T-helper 2 cell treated with Interferon-gamma antibody and Interleukin-4, amounts not matched to agents 5 μg/mL and 100 μg/mL, for 36 hours (primary cell): ENCODE measurements at places on chromosomes 3 and 15.

- DNase-seq: no peak
- H3K27ac ChIP-seq: no peak overlapping the region
These were observed 214.4 kb downstream of the THSD4 start for GRCh38 chr15:71329497-71330260.

GRCh38 chr15:78811124-78811824, at the start of gene ADAMTS7:
TSS of gene ADAMTS7 (minus strand) at chr15:78811464. CDS start at chr15:78811220, 244 bp downstream.
- H3K4me3 ChIP-seq: peak within 1 kb of the TSS; percentile 82
- peaks cover 9% of the 10 kb centered on the region for H3K4me1 ChIP-seq
- no peak within 1 kb of the TSS for H3K27ac ChIP-seq
- H3K36me3 ChIP-seq: peaks cover 9% of the 10 kb centered on the region
- DNase-seq: peak; percentile 55

DNA sequence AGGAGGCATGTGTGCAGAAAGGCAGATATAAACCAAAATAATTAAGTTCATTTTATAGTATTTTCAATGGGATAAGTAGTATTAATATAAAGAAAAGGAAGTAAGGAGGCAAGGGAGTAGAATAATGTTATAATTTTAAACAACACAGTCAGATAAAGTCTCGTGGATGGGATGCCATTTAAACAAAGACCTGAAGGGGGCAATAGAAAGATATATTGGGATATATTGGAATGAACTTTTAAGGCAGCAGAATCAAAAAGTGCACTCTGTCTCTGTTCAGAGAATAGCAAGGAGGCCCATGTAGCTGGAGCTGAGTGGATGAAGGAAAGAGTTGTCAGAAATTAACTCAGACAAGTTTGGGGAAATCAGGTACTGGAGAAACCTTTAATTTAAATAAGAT, 158.7 kb downstream of the CGGBP1 start:
- no peaks in the 10 kb centered on the region for H3K4me1 ChIP-seq
- DNase-seq: no peak
- no peaks in the 10 kb centered on the region for H3K27me3 ChIP-seq
- H3K36me3 ChIP-seq: no peaks in the 10 kb centered on the region

- no peak overlapping the region for H3K4me3 ChIP-seq
- H3K27ac ChIP-seq: no peak overlapping the region
- H3K36me3 ChIP-seq: no peaks in the 10 kb centered on the region
- no peaks in the 10 kb centered on the region for H3K4me1 ChIP-seq
- DNase-seq: no peak
These were observed 201.5 kb upstream of the IL12A start for GRCh38 chr3:159787178-159787574.

DNA sequence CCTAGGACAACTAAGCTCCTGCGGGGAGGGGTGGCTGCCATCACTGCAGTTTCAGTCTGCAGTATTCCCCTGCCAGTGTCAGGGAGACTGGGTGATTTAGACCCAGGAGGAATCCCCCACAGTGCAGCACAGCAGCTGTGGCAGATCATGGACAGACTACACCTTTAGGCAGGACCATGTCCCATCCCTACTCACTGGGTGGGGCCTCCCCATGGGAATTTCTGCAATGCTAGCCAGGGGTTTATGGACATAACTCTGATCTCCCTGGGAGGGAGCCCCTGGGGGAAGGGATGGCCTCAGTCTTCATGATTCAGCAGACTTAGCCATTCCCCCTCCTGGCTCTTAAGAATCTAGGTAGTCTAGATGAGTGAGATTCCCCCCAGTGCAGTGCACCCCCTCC, 130.1 kb upstream of the STAC start:
- H3K36me3 ChIP-seq: no peaks in the 10 kb centered on the region
- H3K4me1 ChIP-seq: no peaks in the 10 kb centered on the region
- no peak for DNase-seq
- no peak overlapping the region for H3K4me3 ChIP-seq
- no peak overlapping the region for H3K27ac ChIP-seq

GRCh38 chr3:65479990-65480389, 558.7 kb downstream of the MAGI1 start:
- no peak overlapping the region for H3K4me3 ChIP-seq
- no peaks in the 10 kb centered on the region for H3K4me1 ChIP-seq
- H3K27ac ChIP-seq: no peak overlapping the region
- H3K36me3 ChIP-seq: no peaks in the 10 kb centered on the region
- DNase-seq: no peak
- no peaks in the 10 kb centered on the region for H3K27me3 ChIP-seq

- no peaks in the 10 kb centered on the region for H3K4me1 ChIP-seq
- no peaks in the 10 kb centered on the region for H3K27me3 ChIP-seq
- DNase-seq: no peak
- H3K27ac ChIP-seq: no peak overlapping the region
- H3K36me3 ChIP-seq: no peaks in the 10 kb centered on the region
These were observed 294.7 kb upstream of the CCDC54 start for GRCh38 chr3:107082527-107082926.

- no peaks in the 10 kb centered on the region for H3K27me3 ChIP-seq
- peak overlapping the region; percentile 100 for H3K27ac ChIP-seq
- H3K4me3 ChIP-seq: peak overlapping the region; percentile 99
- DNase-seq: no peak
These were observed 708 bp upstream of the PTPN23 start for GRCh38 chr3:47380026-47380600.

DNA sequence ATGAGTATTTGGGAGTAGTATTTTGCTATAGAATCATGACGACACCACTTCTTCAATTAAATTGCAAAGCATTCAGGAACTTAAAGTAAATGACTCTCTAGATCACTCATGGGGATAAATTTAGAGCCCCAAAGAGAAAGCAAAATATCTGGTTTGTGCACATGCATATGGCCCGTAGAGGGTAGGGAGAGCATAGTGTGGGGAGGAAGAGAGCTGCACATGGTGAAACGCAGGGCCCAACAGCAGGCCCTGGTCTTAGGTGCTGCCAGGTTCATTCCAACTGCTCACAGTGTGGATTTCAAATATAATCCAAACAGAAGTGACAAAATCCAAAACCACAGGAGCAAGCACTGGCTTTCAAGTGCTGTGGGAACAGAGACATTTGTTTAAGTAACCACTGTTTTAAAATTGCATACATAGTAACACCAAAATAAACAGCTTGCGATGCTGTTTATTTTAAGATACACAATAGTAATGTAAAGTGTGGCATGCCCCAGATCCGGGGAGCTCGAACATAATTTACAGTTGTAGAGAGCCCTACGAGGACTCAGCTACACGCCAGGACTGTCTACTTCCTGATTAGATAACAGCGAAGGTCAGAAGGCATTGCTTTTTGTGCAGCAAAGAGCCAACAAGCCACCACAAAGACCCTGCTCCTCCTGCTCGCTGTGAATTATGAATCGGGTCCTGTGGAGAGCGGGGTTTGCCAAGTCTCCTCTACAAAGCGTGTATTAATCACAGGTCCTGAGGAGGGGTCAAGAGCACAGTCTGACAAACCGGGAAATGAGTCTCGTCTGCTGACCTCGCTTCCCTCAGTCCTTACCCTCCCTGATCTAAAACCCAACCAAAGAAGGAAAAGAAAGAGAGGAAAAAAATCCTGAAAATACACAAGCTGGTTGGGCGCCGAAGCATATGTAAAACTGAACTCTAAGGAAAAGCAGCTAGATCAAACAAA, 80.6 kb downstream of the MEIS2 start:
- DNase-seq: no peak
- H3K4me1 ChIP-seq: no peaks in the 10 kb centered on the region
- no peaks in the 10 kb centered on the region for H3K27me3 ChIP-seq

DNA sequence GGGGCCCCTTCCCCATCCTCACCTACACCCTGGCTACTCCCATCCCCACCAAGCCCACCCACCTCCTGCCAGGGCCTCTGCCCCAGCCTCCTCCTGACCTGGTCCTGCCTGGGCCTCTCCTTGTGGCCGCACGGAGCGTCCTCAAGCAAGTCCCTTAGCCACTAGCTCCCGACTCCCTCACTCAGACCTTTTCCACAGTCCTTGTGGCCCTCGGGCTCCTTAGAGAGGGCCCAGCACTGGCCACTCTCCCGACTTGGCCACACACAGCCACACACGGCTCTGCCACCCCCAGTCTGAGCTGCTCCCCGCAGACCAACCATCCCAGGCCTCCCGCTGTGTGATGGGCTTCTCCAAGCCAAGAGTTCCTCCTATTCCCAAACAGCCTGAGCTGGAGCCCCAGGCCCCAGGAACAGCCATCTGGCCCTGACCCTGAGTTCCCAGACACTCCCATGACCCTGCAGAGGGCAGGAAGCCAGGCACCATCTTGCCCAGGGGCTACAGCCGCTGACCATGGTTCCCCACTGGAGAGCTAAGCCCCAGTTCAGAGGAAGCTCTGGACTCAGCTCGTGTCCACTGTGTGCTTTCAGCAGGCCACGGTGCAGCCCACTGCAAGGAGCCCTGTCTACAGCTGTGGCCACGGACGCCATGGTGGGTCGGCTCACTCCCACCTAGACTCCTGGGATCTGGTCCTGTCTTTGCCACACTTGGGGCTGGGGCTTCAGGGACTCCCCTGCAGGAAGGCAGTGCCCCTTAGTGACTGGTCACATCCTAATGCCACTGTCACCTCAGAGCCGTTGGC, 7.0 kb upstream of the RAB43 start:
- no peak overlapping the region for H3K4me3 ChIP-seq
- no peak for DNase-seq
- no peaks in the 10 kb centered on the region for H3K27me3 ChIP-seq
- peaks cover 5% of the 10 kb centered on the region for H3K4me1 ChIP-seq

- peak overlapping the region; percentile 67 for H3K4me3 ChIP-seq
- peaks cover 2% of the 10 kb centered on the region for H3K36me3 ChIP-seq
- peak; percentile 6 for DNase-seq
- peaks cover 6% of the 10 kb centered on the region for H3K4me1 ChIP-seq
These were observed 768 bp upstream of the SEMA5B start for GRCh38 chr3:123028233-123028828.

GRCh38 chr3:119098619-119099222, 47.2 kb upstream of the TEX55 start:
- no peaks in the 10 kb centered on the region for H3K36me3 ChIP-seq
- peaks cover 2% of the 10 kb centered on the region for H3K27me3 ChIP-seq
- DNase-seq: no peak
- no peaks in the 10 kb centered on the region for H3K4me1 ChIP-seq
- no peak overlapping the region for H3K4me3 ChIP-seq

DNA sequence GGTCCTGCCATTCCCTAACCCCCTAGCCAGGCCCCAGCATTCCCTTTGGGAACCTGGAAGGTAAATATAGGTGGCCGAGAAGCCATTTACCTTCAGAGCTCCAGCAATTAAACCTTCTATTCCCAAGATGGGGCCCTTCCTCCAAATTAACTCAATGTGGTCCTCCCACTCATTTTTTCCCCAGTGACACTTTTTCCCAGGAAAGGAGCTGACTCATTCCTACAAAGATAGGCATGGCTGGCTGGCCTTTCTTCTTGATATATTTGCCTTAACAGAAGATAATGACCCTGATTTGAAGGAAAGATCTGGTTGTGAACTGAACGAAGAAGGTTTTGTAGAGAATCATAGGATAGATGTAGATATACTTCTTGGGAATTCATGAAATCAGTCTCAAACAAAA, 279.0 kb upstream of the VEPH1 start:
- H3K36me3 ChIP-seq: no peaks in the 10 kb centered on the region
- no peaks in the 10 kb centered on the region for H3K4me1 ChIP-seq
- H3K27me3 ChIP-seq: no peaks in the 10 kb centered on the region
- H3K4me3 ChIP-seq: no peak overlapping the region
- no peak overlapping the region for H3K27ac ChIP-seq
- DNase-seq: no peak

DNA sequence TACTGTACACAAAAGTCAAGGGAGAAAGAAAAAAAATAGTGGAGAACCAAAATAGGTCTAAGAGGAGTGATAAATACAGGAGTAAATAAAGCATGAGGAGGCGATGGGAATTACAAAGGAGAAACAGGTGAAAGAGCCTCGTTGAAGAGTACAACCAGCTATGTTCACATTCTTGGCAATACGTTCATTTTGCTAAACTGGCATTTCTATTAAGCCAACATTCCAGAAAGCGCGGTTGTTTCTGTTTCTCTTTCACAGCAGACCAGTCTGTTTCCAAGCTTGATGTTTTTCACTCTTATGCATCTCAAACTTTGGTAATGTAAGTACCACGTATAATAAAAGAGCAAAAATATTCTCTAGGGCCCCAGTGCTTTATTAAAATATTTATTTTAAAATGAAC, 74.5 kb downstream of the NSUN3 start:
- H3K4me1 ChIP-seq: no peaks in the 10 kb centered on the region
- H3K4me3 ChIP-seq: no peak overlapping the region

- H3K4me3 ChIP-seq: no peak overlapping the region
- DNase-seq: no peak
- no peak overlapping the region for H3K27ac ChIP-seq
- H3K27me3 ChIP-seq: no peaks in the 10 kb centered on the region
- H3K4me1 ChIP-seq: no peaks in the 10 kb centered on the region
- H3K36me3 ChIP-seq: no peaks in the 10 kb centered on the region
These were observed 327.6 kb downstream of the GRM7 start for GRCh38 chr3:7188551-7188950.

DNA sequence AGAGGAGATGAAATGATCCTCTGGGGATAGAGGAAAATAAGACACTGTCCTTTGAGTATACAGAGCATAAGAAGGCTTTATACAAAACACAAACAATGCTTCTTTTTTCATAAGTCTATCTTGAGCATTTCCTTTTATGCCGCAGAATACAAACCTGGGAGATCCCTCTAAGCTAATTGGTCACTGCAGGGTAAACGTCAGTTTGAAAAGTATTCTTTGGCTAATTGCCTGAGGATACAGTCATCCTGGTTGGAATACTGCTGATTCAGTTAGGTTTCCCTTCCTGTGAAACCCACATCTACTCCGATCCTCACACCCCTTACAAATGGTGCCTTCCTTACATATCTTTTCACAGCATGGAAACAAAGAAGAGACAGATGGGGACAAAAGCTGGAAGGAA, 10.6 kb downstream of the WNT5A start:
- no peak for DNase-seq
- H3K4me3 ChIP-seq: no peak overlapping the region
- no peaks in the 10 kb centered on the region for H3K4me1 ChIP-seq
- H3K27me3 ChIP-seq: peaks cover 26% of the 10 kb centered on the region
- no peak overlapping the region for H3K27ac ChIP-seq

DNA sequence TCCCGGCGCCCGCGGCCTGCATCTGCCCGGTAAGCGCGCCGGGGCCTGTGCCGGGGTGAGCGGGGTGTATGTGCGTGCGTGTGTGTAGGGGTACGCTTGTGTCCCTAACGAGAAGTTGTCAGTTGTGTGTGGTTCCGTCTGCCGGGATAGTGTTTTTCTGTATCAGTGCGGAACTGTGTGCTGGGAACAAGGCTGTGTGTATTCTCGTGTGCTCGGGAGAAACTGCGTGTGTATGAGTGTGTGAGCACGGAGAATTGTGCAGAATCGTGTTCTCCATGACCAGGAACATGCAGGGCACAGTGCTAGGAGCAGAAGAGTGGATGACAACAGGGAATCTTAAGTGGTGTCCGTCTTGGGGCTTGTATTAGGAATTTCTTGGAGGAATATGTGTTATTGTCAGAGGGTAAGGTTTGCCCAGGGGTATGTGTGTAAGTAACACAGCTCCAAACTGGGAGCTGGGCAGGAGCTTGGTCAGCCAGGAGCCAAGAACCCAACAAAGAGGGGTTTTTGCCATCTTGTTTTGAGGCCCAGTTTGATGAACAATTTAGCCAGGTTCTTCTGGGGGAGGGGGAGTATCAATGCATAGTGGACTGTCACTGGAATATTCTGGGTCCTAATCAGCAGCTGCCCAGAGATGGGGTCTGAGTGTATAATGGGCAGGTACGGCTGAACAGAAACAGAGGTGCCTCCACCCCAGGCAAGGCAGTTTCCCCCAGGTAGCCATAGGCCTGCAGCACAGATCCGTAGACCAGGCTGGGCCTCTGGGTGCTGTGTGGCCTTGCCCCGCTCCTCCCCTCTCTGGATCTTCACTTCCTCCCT, 2.1 kb downstream of the ISL2 start:
- H3K4me3 ChIP-seq: peak overlapping the region; percentile 54
- peaks cover 72% of the 10 kb centered on the region for H3K27me3 ChIP-seq
- peak overlapping the region; percentile 1 for H3K27ac ChIP-seq
- peaks cover 36% of the 10 kb centered on the region for H3K4me1 ChIP-seq
- no peak for DNase-seq
